CD4-positive, alpha-beta T cell treated with Interleukin-15 for 4 hours (primary cell): ENCODE measurements at places on chromosomes 5 and 9.
A peak's percentile ranks its signal among the peaks of the same experiment; 100 is the strongest.

GRCh38 chr9:72643651-72644050 lies 122.2 kb downstream of the TMC1 start:
- DNase-seq = no peak

GRCh38 chr5:74940782-74941353 lies 74.7 kb upstream of the FAM169A start:
- DNase-seq = no peak

DNA sequence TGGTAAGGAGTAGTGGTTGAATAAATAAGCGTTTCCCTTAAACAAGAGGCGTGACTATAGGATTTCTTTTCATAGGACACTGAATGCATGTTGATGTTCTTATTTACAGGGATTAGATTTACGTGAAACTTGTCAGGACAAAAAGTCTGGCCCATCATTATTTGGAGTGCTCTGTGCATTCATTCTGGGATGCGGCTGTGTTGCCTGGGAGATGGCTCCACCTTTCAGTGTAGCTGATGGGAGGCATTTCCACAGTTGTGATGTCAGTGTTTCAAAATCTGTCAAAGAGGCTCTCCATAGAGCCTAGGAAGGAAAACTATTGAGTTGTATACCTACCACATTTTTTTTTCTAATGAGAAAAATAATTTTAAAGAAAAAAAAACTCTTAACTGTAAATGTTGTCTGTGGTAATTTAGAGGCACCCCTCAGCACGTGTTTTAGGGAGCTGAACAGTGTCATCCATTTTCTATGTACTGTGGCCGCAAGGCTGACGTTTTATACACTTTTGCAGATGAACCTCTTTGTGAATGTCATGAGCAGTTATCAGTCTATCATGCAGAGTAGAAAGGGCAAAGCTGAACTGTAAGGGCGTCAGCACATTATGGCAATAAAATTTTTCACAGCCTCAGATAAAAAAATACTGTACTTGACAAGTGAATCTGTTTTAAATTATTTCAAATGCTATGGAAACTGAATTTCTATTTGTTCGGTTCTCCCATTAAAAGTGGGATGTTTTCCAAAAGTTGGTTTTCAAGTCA lies 202.7 kb downstream of the PBX3 start:
- no peak for DNase-seq

DNA sequence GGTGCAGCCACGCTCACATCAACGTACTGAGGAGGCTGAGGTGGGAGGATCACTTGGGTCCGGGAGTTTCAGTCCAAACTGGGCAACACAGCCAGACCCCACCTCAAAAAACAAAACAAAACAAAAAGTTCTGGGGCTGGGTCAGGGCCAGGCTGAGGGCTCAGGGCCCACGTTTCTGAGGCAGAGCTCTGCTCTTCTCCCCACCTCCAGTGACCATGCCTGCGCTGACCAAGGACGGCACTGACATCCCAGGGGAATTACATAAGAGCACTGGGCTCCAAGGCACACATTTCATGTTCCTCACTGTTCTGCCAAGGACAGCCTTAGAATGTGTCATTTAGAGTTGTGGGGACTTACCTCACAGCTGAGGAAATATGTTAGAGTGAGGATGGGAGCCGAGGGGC lies 40.4 kb upstream of the TESK1 start:
- no peak for DNase-seq

GRCh38 chr5:31100781-31101310 lies 92.6 kb upstream of the CDH6 start:
- no peak for DNase-seq

DNA sequence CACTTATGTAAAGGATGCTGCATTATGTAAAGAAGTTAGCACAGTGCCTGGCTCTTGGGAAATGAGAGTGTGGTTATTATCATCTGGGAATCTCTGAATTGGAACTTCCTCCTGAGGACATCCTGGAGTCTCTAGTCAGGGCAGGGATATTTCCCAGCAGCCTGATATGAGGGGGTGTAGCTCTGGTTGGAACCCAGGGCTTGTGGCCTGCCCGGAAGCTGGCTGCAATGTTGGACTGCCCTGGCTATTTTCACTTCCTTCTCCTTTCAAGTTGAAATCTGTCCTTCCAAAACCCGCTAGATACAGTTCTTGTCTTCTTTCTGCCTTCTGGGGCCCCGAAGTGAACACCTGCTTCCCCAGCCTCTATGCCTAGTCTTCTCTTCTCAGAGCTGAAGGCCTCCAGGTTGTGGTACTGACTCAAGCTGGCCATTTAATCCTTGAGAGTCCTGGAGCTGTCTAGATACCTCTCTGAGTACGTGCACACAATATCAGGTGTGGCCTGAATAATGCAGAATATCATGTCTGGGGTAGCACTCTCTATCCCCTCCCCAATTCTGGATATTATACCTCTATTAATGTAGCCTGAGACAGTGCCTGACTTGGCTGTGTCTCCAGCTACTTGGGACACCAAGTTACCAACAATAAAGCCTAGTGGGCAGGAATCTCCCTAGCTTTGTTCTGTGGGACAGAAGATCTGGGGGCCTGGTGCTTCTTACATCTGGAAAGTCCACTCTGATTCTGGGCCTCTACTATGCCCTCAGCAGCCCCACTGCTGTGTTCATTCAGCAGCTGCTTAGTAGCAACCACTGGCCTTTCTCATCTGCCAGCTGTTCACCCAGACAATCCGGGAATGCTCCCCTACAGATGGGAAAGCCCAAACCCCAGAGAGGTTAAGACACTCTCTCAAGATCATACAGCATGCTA lies 45.0 kb downstream of the SLC6A7 start:
- DNase-seq = no peak

GRCh38 chr5:111411301-111411700 lies 101.0 kb downstream of the STARD4 start:
- no peak for DNase-seq

- no peak for DNase-seq
Measured at GRCh38 chr5:176948458-176948857, 49.3 kb upstream of the HK3 start.

DNA sequence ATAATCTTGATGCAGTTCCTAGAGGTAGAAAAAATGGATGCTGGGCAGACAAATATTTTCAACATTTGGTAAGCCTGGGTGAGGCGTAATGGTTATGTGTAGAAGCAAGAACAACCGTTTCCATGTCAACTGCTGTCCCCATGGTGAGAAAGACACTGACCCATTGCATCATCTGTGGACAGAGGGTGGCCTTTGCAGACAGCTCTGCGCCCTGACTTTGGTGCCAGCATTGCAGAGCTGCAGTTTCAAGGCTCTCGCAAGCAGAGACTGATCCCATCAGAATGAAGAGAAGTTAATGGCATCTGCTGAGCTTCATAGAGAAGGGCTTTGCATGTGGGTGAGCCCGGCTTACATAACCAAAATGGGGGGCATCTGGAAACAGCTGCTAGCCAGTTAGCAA lies 179.0 kb upstream of the ADRA1B start:
- no peak for DNase-seq

- DNase-seq = no peak
Measured at GRCh38 chr5:92641031-92641962, 939.7 kb downstream of the NR2F1-AS1 start.

DNA sequence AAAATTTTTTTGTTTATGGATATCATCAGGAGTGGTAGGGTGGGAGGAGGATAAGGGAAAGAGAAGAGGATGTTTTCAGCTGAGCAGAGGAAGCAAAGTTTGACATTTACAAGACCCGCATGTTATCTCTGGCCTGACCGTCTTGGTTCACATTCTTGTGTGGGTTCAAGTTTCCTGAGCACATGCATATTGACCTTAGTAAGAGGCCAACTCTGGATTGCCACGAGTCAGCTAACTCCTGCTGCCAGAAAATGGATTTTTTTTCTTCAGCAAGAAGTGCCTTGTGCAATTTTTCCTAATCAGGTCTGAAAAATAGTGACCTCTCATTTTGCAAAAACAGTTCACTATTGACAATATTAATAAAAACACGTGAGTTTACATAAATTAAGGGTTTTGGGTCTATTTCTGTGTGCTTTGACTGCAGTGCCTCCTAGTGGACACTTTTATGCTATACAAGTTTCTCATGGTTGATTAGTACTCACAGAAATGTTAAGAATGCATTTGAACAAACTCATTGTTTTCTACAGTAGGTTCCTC lies 27.1 kb upstream of the BASP1 start:
- DNase-seq = peak; percentile 7

GRCh38 chr9:138077898-138078540 lies 200.4 kb downstream of the CACNA1B start:
- DNase-seq = no peak

DNA sequence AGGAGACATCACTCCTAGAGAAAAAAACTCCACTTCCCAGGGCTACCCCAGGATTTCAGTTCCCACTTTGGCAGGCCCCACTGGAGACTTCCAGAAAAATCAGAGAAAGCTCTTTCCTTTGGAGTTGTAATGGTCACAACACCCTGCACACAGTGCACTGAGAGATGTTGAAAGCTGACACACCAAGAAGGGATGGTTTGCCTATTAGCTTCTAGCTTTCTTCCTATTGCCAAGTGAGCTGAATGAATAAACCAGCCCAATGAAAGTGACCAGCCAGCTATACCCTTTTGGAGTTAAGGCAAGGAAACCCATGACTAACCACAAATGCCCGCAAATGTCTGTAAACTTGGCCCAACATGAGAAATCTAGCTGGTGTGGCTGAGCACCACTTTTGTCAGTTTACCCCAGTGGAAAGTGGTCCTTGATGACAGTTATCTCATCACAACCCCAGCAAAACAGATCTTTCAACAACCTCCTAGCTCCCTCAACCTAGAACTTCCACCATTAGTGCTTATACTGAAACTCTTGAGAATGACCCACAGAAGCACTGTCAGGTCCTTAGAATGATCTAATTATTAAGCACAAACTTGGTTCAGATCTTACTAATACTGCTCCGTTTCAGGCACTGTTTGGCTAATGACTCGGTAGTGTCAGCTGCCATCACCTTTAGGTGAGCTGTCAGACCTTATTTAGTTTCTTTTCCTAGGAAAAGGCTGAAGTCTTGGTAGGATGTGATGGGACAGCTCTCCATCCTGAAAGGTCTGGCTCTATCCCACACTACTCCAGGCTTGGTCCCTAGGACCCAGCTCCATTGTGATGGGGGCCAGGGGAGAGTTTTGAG lies 11.2 kb downstream of the IRF1 start:
- no peak for DNase-seq

DNA sequence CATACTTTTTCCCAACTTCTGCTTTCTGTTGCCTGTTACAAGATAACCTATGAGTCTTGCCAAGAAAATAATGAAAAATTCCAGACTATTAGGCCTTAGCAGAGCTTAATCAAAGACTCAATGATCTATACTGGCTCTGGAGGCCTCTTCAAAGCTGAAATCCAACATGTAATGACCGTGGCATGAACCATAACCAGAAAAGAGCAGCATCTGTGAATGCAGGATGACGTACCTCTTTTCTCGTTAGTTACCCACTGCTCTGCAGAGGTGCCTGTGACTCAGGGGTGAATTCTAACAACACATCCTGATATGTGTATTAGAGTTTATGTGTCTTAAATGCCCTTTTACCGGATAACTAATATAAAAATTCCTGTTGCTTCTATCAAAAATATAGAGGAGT lies 645.4 kb downstream of the PRELID2 start:
- no peak for DNase-seq

GRCh38 chr9:18333157-18333556 lies 140.8 kb upstream of the ADAMTSL1 start:
- DNase-seq = no peak

DNA sequence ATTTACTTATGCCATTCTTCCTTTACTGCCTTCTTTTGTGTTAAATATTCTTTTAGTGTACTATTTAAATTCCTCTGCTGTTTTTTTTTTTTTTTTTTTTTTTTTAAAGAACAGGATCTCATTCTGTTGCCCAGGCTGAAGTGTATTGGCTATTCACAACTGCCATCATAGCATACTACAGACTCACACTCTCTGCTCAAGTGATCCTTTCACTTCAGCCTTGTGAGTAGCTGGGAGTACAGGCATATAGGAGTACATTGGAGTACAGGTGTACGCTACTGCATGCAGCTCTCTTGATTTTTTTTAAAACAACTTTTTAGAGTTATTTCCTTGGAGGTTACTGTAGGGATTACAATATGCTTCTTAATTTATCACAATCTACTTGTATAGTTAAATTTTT lies 56.1 kb downstream of the NIPBL start:
- DNase-seq = no peak

- DNase-seq = no peak
Measured at GRCh38 chr9:107929443-107929842, 439.9 kb upstream of the KLF4 start.

DNA sequence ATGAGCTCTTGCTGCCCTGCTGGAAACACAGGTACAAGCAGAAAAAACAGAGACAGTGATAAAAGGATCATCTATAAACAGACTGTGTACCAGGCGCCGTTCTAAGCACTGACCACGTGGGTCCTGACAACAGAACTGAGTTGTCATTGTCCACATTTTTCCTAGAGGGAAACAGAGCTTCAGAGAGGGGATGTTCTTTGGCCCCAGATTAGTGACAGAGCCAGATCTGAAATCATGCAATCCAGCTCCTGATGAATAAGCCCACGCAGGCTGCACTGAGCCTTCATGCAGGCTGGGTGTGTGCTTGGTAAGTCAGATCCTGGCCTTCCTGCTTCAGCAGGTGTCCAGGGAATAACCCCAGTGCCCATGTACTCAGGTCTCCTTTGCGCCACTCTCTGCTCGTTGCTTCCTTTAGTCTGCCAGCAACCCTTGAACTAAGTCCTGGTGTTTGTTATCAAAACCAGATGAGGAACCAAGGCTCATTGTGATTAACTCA lies 22.8 kb upstream of the TCF7 start:
- DNase-seq = no peak

DNA sequence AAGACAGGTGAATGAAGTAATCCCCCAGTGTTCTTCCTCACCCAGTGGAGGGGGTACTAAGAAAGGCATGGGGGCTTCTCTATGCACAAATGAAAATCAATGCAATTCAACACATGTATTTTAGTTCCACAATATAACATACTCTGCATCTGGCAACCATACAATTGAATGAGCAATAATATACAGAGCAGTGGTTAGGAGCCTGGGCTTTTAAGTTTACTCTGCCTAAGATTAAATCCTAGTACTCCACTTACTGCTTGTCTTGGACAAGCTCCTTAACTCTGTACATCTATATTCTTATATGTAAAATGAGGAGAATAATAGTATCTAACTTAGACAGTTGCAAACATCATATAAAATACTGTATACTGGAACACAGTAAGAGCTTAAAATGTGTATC lies 195.4 kb upstream of the TRIM32 start:
- DNase-seq = no peak

- no peak for DNase-seq
Measured at GRCh38 chr9:94905606-94906005, 179.1 kb downstream of the AOPEP start.

GRCh38 chr5:124880903-124881697 lies 134.7 kb upstream of the ZNF608 start:
- no peak for DNase-seq

GRCh38 chr5:180079702-180080466 lies 8.3 kb upstream of the RNF130 start:
- DNase-seq = no peak
